Neuronal stem cell (in vitro differentiated cells): ENCODE measurements at places on chromosomes 13 and 19.

DNA sequence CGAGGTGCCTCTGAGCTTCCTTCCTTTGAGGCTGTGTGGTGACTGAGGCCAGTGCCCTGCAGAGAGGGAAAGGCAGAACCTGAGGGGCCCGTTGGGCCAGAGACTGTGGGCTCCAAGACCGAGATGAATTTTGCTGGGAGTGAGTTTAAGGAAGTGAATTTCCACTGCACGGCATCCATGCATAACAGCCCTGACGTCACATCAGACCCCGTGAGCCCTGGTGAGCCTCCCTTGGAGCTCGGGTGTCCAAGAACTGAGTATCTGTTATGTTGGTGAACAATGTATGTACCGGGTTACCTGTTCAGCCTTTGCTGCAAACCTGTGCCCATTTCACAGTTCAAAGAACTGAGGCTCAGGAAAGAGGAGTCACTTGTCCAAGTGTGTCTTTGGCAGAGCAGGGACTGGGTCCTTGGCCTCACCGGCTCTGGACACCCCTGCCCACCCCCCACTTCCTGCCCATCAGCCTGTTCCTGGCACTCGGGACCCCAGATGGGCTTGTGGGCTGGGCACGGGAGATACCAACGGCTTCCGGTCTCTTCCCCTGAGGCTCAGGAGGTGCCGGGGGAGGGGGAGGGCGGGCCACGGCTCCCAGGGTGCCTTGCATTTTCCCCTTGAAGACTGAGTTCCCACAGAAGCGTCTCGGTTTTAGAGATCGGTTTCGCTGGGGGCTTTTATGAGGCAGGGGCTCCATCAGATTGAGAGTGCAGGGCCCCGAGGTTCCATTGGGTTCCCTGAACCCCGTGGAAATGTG lies 33.7 kb downstream of the NFILZ start:
- no peak overlapping the region for H3K4me3 ChIP-seq
- DNase-seq: no peak
- H3K27me3 ChIP-seq: no peaks in the 10 kb centered on the region
- no peak overlapping the region for H3K27ac ChIP-seq
- H3K36me3 ChIP-seq: no peaks in the 10 kb centered on the region

DNA sequence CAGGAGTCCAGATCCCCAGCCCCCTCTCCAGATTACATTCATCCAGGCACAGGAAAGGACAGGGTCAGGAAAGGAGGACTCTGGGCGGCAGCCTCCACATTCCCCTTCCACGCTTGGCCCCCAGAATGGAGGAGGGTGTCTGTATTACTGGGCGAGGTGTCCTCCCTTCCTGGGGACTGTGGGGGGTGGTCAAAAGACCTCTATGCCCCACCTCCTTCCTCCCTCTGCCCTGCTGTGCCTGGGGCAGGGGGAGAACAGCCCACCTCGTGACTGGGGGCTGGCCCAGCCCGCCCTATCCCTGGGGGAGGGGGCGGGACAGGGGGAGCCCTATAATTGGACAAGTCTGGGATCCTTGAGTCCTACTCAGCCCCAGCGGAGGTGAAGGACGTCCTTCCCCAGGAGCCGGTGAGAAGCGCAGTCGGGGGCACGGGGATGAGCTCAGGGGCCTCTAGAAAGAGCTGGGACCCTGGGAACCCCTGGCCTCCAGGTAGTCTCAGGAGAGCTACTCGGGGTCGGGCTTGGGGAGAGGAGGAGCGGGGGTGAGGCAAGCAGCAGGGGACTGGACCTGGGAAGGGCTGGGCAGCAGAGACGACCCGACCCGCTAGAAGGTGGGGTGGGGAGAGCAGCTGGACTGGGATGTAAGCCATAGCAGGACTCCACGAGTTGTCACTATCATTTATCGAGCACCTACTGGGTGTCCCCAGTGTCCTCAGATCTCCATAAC lies at the start of gene APOE:
Gene APOE, plus strand, starts transcription at position 360 of the 724 bp plus-strand sequence. CDS start 829 bp downstream, outside the sequence.
- no peaks in the 10 kb centered on the region for H3K27me3 ChIP-seq
- peaks cover 9% of the 10 kb centered on the region for H3K36me3 ChIP-seq
- peak; percentile 48 for DNase-seq
- H3K27ac ChIP-seq: peak within 1 kb of the TSS; percentile 70
- H3K4me1 ChIP-seq: peaks cover 21% of the 10 kb centered on the region

- no peak overlapping the region for H3K27ac ChIP-seq
- no peaks in the 10 kb centered on the region for H3K27me3 ChIP-seq
- DNase-seq: no peak
- H3K36me3 ChIP-seq: no peaks in the 10 kb centered on the region
These were observed 104.9 kb downstream of the CACNA1A start for GRCh38 chr19:13401388-13401787.

GRCh38 chr13:73325723-73326558 lies 267.1 kb downstream of the KLF5 start:
- H3K4me1 ChIP-seq: no peaks in the 10 kb centered on the region
- no peak for DNase-seq
- H3K27me3 ChIP-seq: no peaks in the 10 kb centered on the region
- no peaks in the 10 kb centered on the region for H3K36me3 ChIP-seq
- H3K27ac ChIP-seq: no peak overlapping the region
- no peak overlapping the region for H3K4me3 ChIP-seq
